ENCODE measurements at places on chromosomes 2 and 18.

DNA sequence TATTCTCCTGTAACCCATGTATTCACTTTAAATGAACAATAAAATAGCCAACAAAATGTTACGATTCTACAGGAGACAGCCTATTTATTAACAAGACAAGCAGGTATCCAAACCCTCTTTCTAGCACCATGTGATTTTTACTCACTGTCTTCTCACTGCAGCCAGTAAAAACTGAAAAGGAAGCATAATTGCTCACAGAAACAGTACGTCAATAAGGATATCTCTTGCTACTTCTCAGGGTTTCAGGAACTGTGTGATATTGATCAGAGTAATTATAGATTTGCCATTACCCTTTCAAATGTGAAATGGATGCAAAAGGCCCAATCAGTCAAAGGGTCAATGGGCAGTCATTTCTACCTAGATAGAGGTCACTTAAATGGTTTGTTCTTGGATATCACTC lies 1473.8 kb upstream of the DDX18 start:
- no peak for DNase-seq

DNA sequence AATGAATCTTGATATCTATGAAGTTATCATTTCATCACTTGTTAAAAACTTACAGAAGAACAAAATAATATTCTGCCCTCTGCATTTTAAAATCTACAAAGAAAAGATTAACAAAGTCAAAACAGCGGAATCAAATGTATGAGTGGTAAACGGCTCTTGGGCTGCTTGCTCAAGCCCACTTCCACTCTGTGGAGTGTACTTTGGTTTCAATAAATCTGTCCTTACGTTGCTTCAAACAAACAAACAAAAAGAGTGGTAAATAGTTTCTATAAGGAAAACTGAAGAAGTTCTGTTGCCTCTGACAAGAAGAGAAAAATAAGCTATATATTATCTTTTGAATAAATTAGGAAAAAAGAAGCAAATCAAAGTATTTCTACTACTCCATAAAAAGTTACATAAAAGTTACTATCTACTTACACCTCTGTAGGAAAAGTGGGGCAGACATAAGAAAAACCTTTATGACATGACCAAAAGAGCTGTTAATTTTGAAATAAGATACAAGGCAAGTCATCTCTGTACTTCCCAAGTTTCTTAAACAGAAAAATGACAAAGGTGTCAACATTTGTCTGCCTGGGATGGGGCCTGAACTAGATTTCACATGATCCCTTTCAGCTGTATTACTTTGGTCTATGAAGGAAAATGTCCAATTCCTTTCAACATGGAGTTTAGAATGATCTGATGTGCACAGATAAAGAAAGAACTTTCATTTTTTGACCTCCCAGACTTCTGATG lies 56.5 kb downstream of the MGAT4A start:
- DNase-seq = no peak

- peak; percentile 57 for DNase-seq
These were observed 147.8 kb downstream of the PMAIP1 start for GRCh38 chr18:60047556-60047955.

GRCh38 chr2:109481196-109481555 lies 132.6 kb downstream of the SEPTIN10 start:
- no peak for DNase-seq

GRCh38 chr2:61911510-61911909 lies 6.0 kb downstream of the COMMD1 start:
- DNase-seq = no peak

DNA sequence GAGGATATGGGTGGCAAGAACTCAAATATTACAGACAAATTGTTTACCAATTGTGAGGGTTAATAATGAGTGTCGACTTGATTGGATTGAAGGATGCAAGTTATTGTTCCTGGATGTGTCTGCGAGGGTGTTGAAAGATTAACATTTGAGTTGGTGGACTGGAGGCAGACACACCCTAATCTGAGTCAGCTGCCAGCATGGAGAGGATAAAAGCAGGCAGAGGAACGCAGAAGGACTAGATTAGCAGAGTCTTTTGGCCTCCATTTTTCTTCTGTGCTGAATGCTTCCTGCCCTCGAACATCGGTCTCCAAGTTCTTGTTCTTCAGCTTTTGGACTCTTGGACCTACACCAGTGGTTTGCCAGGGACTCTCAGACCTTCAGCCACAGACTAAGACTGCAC lies 1503.7 kb downstream of the LRP1B start:
- no peak for DNase-seq

DNA sequence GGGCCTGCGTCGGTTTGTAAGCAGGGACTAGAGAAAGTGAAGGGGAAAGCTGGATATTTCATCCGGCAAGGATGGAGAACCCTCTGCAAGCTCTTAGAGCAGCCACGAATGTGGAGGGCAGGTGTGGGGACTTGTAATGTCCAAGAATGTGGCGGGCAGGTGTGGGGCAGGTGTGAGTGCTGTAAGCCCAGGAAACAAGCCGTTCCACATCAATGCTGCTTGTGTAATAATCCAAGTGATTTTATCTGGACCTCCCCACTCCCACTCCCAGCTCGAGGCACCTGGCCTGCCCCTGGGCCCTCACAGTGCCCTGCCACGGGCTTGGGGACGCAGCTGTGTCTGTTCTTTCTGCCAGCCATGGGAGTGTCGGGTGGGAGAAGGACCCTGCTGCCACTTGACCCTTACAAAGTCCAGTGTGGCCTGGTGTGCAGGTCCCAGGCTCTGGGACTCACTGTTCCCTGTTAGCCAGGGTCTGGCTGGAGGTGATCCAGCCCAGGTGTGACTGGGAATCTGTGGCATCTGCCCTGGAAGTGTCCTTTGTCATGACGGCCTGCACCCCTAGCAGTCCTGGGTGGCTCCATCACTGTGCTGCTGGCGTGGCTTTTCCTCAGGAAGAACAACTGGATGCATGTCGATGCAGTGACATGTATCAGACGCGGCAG lies 42.8 kb downstream of the SOX11 start:
- DNase-seq = no peak

- DNase-seq = peak; percentile 100
These were observed 150.7 kb upstream of the DLX2 start for GRCh38 chr2:172253190-172254052.

DNA sequence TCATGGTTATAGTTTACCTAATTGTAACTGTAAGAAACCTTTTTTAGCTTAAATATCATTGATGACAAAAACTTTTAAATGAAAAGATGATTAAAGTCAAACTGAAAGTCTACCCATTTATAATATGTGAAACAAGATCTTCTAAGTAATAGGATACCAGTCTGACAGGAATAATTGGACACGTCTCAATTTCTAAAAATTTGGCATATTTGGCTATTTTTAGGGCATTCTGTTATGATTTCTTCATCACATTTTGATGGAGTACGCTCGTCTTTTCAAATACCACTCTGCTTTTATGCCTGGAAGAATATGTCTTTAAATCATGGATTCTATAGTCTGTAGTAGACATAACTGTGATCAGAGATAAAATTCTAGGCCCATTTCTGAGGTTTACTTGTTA lies 1.3 kb downstream of the R3HDM1 start:
- peak; percentile 28 for DNase-seq

DNA sequence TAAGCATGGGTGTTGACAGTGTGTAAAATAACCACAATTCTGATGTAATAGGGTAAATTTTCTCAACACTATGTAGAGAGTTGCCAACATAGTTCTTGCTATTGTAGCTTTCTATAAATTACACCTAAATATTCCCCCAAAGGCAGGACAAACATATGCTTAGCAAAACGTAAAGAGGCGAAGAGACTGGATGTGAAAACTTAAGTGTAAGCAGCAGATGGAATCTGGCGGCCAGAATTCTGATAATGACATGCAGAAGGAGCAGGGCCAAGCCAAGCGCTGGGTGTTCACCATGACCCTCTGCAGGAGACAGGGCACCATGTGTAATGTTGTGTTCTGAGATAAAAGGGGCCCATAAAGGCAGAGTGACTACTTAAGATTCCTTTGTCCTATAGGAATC lies 105.2 kb upstream of the ZNF521 start:
- DNase-seq = peak; percentile 73

DNA sequence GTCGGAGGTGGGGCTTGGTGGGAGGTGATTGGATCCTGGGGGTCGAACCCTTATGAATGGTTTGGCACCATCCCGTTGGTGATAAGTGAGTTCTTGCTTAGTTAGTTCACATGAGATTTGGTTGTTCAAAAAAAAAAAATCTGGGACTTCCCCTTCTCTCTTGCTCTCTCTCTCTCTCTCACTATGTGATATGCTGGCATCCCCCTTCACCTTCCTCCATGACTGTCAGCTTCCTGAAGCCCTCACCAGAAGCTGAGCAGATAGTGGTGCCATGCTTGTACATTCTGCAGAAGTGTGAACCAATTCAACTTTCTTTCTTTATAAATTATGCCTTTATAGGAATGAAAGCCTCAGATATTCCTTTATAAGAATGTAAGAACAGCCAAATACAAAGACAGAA lies 269.7 kb upstream of the APCDD1 start:
- DNase-seq = no peak

DNA sequence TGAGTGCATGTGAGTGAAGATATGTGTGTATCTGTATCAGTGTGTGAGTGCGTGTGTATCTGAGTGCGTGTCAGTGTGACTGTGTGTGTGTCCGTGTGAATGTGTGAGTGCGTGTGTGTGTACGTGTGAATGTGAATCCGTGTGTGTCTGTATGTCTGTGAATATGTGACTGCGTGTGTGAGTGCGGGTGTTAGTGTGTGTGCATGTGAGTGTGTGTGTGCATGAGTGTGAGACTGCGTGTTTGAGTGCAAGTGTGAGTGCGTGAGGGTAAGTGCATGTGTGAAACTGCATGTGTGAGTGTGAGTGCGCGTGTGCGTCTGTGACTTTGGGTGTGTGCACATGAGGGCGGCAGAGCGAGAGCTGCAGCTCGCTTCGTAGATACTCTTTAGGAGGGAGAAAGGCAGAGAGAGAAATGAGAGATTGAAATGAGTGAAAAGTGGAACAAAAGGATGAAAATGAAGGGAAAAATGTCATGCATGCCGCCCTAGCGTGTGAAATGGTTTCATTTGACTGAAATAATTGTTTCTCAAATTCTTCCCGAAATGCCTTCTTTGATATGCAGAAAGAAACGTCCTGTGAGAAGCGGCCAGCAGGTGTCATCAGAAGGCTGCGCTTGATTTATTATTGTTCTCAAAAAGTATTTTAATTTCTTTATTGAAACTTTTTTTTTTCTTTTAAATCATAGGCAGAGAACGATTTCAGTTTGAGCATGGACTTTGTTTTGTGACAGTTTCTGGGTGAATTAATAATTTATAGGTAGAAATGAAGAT lies 25.6 kb downstream of the ZNF407 start:
- DNase-seq = no peak

GRCh38 chr2:6866275-6866671 lies 566 bp upstream of the CMPK2 start:
- DNase-seq = peak; percentile 35

- no peak for DNase-seq
These were observed 480.0 kb upstream of the HS6ST1 start for GRCh38 chr2:128798502-128799283.

GRCh38 chr2:232325324-232326273 lies 53.0 kb upstream of the ALPP start:
- DNase-seq = peak; percentile 14

DNA sequence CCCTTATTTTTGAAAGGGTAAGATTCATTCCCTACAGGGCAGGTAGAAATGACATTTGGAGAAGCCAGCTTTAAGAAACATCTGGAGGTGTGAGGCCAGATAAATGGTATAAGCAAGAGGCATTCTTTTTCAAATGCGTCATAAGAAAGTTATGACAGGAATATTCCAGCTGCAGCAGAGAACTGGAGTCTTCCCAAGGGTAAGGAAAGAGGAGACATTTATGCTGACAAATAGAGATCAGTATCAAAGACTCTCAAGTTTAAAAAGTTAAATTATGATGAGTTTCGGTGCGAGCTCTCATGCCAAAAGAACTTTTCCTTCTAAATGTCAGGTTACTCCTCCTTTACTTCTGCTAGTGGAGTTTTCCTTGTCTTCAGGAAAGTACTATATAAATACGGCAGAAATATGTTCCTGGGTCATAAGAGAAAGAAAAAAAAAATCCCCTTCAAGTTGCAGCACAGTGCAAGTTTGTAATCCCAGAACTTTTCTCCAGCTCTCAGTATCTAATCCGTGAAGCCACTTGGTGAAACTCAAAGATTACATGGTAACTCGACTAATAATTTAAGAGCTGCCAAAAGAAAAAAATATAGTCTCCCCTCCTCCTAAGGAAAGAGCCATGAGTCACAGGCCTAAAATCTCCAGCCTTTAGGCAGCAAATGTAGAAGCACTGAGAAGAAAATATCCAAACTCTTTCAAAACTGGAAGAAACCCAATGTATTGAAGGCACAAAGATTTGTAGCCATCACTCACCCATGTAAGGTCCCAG lies 428.1 kb downstream of the MEIS1 start:
- peak; percentile 84 for DNase-seq

DNA sequence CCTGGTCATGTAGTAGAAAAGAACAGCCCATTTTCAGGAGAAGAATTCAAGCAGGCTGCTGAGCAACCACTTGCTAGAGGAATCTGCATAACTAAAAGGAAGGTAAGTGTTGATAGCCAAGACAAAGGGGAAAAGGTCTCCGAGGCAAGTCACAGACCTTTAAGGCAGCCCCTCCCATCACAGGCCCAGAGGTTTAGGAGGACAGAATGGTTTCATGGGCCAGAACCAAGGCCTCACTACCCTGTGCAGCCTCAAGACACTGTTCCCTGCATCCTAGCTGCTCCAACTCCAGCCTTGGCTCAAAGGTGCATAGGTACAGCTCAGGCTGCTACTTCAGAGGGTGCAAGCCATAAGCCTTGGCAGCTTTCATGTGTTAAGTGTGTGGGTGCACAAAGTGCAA lies 238.6 kb upstream of the CYP26B1 start:
- no peak for DNase-seq

DNA sequence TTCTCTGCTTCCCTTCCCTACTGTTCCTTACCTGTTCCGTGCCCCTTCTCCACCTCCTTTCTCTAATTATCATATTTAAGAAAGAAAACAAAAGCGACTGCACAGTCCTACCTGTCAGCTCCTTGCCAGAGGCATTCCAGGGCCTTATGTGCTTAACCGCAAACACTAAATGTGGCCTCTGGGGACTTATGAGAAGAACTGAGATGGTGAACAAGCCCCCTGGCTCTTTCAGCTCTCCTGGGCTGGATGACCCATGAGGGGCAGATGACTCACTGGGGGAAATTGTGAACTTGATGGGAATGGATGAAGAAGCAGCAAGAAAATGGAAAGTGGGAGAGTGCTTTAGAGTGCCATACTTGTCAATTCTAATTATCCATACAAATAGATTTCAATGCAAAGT lies 106.3 kb upstream of the LYPD1 start:
- DNase-seq = peak; percentile 17

DNA sequence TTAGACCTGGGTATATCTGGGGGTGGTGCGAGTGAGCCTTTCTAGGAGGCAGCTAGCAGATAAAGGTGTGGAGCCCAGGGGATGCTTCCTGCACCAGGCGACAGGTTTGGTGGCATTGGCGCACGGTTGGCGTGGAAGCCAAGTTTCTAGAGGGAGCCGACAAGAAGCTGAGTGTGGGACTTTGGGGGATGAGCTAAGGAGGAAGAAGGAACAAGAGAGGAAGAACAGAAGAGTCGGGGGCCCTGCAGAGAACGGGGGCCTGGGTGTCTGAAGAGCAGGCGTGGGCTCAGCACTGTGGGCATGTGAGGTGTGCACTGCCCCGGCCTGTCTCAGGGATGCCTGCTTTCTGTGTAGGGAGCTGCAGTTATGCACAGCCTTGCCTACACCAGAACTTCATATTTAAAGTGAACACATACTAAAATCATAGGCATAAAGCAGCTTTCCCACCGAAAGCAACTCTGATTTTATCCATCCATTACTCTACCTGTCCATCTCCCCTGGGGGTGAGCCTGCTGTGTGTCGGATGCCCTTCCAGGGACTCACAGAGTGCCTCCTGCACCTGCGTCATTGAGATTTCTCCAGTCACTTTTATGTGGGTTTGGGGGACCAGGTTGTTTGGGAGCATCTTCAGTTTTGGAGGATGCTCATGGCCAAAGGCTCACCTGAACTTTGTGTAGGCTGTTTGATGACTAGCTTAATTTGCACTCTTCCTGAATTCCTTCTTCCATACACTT lies 149.7 kb downstream of the LDLRAD4 start:
- no peak for DNase-seq

Data from fibroblast of skin of right quadriceps (primary cell).